ENCODE measurements at places on chromosomes 7 and 10.

DNA sequence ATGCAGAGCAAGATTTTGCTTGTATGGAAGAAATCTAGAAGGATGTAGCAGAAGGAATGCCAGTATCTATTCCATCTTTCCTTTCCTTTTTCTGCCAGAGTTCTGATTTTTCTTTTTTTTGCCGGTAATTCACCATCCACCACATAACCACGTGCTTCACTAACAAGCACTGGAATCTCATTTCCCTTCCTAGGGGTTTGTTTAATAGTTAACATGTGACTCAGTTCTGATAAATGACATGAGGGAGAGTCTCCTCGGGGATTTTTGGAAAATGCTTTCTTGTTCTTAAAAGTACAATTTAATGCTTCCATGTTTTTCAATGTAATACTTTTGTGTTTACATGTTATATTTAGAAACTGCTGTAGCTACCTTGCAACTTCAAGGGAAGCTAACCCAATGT is 590.2 kb downstream of the SH2D4B start:
- no peak for DNase-seq

DNA sequence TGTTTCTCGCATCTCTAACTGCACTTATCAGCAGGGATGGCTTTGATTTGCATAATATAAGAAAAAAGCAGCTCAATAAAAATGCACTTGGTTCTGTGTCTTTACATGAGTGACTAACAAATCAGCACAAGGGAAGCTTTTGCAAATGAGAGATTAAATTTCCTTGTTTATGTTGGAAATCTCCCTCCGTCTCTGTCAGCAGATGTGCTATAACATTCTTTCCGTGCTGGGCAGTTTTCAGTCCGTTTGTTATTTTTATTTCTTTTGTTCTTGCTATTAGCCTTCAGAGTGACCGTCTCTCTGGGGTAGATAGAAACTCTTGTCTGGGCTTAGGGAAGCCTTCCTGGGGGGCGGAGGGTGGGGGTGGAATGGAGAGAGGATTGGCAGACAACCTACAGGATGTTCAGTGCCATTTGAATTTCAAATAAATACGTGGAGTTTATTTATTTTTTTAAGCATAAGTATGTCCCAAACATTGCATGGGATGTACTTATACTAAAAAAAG is 96.0 kb downstream of the GATA3 start:
- DNase-seq, result no peak

- DNase-seq, result no peak
These were observed 9.3 kb upstream of the TSPAN14 start for GRCh38 chr10:80444646-80445319.

- no peak for DNase-seq
These were observed 807.9 kb downstream of the KCNMA1 start for GRCh38 chr10:76829724-76830123.

DNA sequence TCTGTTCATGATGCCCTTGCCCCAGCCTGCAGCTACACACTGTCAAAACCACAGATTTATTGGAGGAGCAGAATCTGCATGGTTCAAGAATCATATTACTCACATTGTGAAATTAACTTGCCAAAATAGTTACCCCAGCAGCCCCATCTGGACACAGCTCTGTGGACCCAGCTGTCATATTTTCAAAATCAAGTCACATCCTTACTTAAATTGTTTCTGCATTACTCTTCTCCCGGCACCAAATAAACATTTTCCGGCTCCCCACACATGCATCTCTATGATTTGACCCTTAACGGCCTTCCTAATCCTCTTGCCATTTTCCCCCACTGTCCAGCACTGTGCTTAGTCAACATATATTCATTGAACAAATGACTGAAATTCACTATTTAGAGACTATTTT is 43.8 kb upstream of the GPR26 start:
- no peak for DNase-seq

- DNase-seq, result no peak
These were observed 8.3 kb downstream of the GPR85 start for GRCh38 chr7:113078331-113078730.

DNA sequence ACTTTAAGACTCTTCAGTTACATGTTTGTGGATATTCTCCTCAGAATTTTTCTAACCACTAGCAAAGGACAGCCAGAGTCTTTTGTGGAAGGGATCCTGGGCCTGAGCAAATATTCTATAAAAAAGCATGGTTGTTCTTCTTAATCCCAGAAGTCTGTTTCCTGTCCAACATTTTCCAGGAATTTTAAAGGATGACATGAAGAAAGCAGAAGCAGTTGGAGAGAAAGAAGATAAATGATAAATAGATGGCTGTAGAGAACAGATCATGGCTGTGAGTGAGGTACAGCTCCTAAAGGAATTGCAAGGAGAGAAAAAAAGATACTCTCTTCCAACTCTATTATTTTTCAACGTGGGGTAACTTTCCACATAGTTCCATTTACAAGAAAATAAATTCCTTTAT is 91.8 kb upstream of the STEAP4 start:
- no peak for DNase-seq

DNA sequence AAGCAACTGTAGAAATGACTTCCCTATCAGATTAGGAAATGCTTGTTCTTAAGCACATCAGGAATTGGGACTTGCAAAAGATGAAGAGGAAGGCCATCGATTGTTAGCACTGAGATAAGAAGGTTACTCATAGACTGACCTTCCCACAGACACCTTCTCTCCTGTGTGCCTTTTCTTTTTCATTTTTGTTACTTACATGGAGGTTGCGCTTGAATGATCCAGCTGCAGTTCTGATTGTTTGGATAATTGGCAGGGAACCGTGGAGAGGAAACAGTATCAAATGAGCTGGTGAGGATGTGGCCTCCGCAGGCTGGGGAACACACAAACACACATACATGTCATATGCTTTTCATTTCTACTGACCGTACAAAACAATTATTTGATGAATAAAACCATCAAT is 134.9 kb upstream of the RSU1 start:
- DNase-seq, result no peak

- no peak for DNase-seq
These were observed 226.2 kb downstream of the ZMYND11 start for GRCh38 chr10:361203-362081.

- no peak for DNase-seq
These were observed 62.4 kb downstream of the MICU1 start for GRCh38 chr10:72563327-72563932.

- DNase-seq, result no peak
These were observed 109.9 kb upstream of the EFCAB10 start for GRCh38 chr7:105691082-105691679.

GRCh38 chr10:78035025-78035424 is 1.4 kb downstream of the RPS24 start:
- DNase-seq, result no peak

GRCh38 chr7:111374027-111374426 is 188.3 kb downstream of the IMMP2L start:
- no peak for DNase-seq

- no peak for DNase-seq
These were observed 351.7 kb upstream of the C7orf33 start for GRCh38 chr7:148238761-148239325.

DNA sequence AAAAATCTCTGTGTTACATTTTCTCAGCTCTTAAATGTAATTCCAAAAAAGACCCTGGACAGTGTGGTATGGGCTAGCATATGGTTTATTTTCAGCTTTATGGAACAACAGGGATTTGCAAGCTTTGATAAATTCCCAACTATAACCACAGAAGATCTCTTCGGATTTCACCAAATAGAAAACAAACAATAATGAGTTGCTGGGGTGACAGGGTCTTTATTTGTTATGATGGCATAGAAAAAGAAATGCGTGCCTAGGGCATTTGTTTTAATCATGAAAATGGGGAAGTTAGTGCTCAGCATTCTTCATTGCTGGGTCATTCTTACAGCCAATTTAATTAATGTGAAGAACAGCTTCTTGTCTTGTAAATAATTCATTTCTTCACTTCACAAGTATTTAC is 139.0 kb downstream of the LRRN3 start:
- no peak for DNase-seq

DNA sequence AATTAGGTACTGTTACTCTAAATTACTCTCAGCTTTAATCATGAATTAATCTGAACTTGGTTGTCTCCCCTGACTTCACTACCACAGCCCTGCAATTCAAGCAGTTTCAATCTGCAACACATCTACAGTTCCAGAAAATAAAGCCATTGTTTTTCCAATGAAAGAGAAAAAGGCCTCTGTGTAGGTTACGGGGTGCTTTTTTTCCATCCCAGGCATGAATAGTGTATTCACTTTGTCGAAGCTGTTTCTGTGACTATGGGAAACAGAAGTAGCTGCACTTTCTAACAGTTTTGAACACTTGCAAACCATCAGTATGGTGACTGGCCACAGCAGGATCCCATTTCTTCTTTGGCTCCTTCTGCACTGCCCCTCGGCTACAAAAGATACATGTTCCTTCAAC is 460.2 kb downstream of the GRM8 start:
- no peak for DNase-seq

GRCh38 chr7:50589364-50589763 is 24.2 kb upstream of the DDC start:
- DNase-seq, result no peak

DNA sequence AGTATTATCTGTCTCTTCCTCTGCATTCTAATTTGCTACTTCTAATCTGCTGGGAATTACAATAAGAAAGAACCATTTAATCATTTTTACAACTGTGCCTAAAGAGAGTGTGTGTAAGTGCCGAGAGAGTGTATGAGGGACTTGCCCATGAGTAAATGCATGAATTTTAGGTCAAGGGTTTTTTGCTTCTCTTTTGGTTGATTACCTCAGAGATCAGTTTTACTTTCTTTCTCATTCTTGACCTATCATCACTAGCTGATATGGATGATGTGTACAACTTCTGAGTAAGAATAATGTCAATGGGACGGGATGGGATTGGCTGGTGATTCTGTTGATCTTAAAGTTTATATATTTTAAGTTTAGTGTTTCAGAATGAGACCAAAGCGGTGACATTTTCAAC is 47.8 kb downstream of the IKZF1 start:
- no peak for DNase-seq

DNA sequence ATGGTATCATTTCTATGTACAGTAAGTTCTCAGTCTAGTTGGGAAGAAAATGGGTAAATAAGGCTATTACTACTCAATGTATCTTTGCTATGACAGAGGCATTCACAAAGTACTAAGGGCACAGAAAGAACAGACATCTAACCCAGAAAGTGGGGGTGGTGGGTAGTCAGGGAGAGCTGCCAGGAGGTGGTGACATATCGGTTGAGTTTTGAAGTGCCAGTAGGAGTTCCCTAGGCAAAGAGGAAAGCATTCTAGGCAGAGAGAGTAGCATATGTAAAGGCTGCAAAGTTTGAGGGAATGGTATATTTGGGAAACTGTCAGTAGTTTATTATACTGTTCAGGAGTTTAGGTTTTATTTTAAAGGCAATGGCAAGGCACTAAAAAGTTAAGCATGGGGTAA is 282.8 kb downstream of the PHTF2 start:
- DNase-seq, result no peak

- DNase-seq, result no peak
These were observed 624.5 kb downstream of the PARD3 start for GRCh38 chr10:34190580-34190979.

DNA sequence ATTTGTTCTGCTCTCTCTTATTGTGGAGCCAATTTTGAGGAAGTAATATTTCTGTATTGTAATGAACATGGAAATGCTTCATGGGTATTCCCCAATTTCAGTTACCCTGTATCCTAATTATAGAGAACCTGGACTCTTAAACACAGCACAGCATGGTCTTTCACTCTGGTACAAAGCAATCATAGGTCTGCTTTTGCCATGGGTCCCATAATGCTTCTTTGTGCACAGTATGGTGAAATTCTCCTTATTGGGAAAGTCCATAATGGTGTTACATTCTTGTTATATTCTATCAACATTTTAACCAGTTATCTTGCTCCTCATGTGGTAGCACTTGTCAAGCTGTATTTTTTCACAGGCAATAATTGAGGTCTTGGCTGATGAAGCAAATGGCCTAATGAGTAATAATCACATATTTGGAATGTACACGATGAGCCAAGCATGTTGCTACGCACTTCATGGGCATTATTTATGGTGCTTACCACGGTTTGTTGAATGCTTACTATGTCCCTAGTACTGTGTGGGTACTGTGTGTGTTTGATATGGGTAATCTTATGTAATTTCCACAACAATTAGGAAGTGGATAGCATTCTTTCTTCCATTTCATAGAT is 42.9 kb downstream of the PRKG1 start:
- DNase-seq, result no peak

- no peak for DNase-seq
These were observed 1022.2 kb upstream of the LRRTM3 start for GRCh38 chr10:65903620-65904019.

DNA sequence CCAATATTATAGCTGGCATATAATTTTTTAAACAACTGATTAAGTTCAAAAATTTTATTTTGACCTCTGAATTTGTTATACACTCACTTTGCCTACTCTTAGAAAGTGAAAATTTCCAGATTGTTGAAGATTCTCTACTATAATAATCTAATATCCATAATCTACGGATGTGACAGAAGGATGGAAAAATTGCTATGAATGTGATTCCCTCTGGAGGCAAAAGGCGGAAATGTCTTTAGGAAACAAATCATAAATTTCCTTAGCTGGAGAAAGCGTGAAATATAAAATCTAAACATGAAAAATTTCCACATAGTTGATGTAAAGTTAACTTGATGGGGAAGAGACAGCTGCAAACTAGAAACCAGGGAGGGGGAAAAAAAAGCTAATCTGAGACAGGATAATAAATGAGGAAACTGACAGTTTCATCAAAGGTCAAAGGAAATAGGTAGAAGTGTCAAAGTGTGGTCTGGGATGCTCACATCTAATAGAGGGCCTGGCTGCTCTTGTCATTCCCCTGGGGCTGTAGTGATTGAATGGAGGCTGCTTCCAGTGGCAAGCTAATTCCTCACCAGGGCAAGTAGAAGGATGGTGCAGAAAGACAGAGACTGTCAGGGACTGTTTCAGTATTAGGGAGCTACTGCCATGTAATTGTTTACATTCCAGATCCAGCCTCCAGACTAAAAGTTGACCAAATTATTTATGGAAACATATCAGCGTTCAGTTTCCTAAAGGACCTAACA is 264.5 kb downstream of the SDHAF3 start:
- DNase-seq, result no peak

GRCh38 chr7:27423290-27423689 is 180.7 kb downstream of the EVX1 start:
- DNase-seq, result no peak

DNA sequence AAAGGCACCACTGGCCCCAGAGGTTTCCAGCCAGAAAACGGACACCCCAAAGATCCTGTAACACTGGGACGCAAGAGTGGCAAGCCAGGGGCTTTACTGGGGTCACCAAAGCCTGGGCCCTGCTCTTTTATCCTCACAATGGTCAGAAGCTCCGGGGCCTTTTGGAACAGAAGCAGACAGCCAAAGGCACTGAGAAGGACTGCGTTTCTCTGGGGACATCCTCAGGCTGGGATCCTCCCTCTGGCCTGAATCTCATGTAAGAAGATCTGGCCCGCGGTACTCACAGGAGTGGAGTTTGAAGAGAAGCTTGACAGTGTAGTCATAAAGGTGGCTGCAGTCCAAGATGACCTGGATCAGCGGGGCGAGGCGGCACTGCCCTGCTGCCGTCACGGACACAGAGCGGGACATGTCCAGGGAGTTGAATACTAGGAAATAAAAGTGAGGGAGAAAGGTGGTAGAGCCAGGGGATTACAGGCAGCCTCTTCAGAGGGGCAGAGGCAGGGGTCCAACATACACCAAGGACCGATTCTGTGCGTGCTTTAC is 81.4 kb downstream of the SPDYE5 start:
- DNase-seq, result no peak

GRCh38 chr7:95598511-95598910 is 2.2 kb upstream of the PDK4 start:
- no peak for DNase-seq

- DNase-seq, result no peak
These were observed 994.9 kb downstream of the REEP3 start for GRCh38 chr10:64515970-64516699.
